ENCODE measurements at places on chromosomes 7 and 10.
A peak's percentile ranks its signal among the peaks of the same experiment; 100 is the strongest.

GRCh38 chr10:121935702-121936101 is 7.9 kb upstream of the ATE1 start:
- no peak for DNase-seq

GRCh38 chr10:54854843-54855242 is 53.8 kb upstream of the PCDH15 start:
- DNase-seq: no peak

- peak; percentile 4 for DNase-seq
Observed at GRCh38 chr7:25665374-25665773, 437.1 kb upstream of the NPVF start.

GRCh38 chr7:66910789-66911188 is 10.2 kb upstream of the TMEM248 start:
- DNase-seq: no peak

GRCh38 chr7:137992550-137993394 is 9.1 kb downstream of the CREB3L2 start:
- DNase-seq: peak; percentile 81

DNA sequence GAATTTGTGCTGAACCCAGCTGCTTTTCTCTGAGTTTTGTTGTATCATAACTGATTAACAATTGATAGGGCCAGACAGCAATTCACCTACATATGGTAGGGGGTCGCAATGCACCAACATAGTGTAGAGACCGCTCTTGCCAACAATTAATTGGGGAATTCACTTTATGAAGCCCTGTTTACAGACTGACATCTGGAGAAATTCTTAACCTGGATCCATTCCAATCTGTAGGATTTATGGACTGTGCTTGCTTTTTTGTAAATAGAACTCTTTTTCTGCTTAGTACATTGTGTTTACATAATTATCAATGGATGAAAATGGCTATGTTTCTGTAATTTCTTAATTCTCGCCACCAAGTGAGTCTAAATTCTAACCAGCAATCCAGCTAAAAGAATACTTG is 311.7 kb upstream of the BMPER start:
- no peak for DNase-seq

- no peak for DNase-seq
Observed at GRCh38 chr7:40213856-40214255, 79.1 kb downstream of the SUGCT start.

GRCh38 chr7:155846156-155846555 is 33.9 kb upstream of the SHH start:
- DNase-seq: no peak

DNA sequence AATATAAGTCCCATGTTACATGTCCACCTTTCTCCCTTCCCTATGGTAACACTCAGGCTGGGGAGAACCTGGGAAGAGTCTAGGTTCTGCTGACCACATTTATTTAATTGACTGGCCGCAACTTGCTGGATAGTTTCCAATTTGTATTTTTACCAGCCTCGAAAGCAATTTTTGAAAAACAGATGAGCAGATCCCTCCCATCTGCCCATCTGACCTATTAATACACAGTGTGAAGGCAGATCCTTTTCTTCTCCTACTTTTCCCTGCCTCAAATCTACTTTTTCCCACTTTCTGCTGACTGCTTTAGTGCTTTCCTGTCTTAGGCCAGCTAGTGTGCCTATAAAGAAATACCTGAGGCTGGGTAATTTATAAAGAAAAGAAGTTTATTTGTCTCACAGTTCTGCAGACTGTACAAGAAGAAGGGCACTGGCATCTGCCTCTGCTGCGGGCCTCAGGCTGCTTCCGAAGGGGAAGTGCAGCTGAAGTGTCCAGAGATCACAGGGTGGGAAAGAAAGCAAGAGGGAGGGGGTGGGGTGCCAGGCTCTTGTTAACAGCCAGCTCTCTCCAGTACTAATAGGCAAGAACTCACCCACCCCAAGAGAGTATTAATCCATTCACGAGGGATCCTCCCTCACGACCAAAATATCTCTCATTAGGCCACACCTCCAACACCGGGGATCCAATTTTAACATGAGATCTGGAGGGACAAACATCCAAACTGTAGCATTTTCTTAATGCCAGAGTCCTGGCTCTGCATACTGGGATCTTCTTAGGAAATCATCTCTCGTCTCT is 336.0 kb upstream of the IGFBP3 start:
- DNase-seq: peak; percentile 36

DNA sequence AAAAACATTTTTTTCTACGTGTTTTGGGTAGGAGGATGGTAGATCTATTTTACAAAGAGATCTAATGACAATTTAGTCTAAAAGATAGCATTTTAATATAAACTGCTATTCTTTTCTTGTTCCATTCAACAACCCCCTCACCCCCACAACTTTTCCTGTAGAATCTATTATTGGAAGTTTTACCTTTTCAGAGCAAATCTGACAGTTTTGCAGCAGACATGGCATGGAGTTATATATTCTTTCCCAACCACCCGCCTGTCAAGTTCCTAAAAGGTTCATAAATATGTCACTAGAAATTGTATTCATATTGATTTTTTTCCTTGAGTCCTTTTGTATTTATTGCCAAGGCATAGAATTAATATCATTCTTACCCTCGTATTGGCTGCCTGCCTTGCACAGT is 21.5 kb upstream of the NAMPT start:
- no peak for DNase-seq

GRCh38 chr10:112926906-112927688 is 22.9 kb upstream of the TCF7L2 start:
- no peak for DNase-seq

DNA sequence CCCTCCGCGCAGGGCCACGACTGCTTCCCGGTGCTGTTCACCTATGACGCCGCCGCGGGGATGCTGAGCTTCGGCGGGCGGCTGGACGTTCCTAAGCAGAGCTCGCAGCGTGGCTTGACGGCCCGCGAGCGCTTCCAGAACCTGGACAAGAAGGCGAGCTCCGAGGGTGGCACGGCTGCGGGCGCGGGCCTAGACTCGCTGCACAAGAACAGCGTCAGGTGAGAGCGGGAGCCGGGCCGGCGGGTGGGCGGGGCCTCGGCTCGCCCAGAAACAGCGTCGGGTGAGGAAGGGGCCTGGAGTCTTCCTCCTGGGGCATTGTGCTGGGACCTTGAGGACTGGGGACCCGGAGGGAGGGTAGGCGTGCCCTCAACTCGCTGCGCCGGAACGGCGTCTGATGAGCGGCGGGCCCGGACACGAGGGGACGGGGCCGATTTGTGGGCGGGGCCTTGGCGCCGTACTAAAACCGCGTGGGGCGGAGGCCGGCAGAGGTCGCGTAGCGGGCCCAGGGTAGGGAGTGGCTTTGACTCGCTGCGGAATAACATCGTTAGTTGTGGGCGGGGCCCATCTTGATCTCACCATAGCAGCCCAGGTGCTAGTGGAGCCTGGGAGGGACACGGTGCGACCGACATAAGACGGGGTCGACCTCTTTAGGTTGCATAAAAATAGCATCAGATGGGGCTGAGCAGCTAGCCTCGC is 15.6 kb downstream of the PDAP1 start:
- peak; percentile 60 for DNase-seq

DNA sequence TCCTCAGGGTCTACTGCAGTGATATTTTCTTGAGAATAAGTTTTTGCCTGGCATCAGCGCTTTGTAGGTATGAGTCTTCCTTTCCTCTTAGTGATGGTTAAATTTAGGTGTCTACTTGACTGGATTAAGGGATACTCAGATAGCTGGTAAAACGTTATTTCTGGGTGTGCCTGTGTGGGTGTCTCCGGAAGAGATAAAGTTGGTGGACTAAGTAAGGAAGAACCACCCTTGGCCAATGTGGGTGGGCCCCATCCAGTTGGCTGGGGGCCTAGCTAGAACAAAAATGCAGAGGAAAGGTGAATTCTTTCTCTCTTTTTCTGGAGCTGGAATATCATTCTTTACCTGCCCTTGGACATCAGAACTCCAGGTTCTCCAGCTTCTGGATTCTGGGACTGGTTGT is 138.8 kb downstream of the ADCYAP1R1 start:
- DNase-seq: no peak

- DNase-seq: no peak
Observed at GRCh38 chr10:73186266-73186665, 18.3 kb downstream of the FAM149B1 start.

DNA sequence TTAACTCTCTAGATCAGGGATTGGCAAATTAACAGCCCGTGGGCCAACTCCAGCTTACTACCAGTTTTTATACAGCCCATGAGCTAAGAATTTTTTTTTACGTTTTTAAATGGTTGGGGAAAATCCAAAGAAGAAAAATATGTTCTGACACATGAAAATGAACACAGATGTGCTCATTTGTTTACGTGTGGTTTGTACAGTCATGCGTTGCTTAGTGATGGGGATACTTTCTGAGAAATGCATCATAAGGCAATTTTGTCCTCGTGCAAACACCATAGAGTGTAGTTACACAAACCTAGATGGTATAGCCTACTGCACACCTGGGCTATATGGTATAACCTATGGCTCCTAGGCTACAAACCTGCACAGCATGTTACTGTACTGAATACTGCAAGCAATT is 8.3 kb upstream of the SMKR1 start:
- DNase-seq: peak; percentile 66

GRCh38 chr10:75525067-75525466 is 93.6 kb downstream of the LRMDA start:
- no peak for DNase-seq

DNA sequence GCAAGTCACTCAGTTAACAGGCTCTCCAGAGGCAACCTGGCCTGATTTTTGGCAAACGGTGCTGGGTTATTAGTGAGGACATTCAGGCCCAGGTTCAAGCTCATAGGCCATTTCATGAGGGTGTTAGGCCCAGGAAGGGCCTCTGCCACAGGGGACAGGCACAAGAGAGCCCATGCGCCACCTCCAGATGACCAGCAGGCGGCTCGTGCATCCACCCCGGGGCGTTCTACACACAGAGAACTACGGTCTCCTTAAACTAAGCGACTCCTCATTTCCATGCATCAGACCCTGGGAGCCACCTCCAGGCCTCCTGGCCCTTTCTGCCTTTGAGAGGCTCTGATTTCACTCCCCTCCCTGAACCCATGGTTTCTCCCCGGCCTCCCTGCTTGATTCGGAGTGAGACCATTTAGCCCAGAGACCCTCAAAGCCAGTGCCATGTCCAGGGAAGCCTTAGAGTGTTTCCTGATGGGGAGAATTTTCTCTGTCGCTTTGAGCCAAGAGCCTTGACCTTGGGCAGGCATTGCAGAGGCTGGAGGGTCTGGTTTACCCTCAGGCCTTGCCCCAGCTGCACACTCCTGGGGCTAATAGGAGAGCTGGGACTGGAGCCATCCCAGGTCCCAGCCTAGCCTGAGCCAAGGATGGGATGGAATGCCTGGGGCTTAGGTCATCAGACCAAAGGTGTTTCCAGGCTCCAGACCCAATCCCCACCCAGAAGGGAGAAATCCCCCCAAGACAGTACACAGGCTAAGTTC is 188.0 kb downstream of the GRID1 start:
- DNase-seq: peak; percentile 36

DNA sequence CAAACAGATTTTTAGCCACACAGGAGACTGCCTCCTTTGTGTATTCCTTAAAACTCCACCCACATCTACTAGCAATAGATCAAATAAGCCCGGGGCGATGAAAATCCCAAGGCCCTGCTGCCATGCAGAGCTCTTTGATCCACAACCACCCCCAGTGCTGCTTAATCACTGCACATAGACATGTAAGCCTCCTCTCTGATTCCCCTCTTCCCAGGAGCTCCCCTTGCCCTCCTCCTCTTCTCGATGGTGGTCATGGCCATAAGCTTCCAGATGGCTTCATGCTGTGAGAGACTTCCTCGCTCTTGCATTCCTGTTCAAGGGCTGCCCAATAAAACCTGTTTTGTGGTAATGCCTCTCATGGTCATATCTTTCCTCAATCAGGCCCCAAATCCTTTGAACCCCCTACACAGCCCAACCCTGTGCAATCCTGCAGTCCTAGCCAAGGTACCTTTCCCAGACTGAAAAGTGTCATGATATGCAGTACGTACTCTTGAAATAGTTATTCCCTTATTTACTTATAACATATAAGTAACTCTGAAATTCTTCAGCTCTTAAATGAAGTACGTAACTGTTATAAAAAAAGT is 158.5 kb downstream of the CACNA2D1 start:
- no peak for DNase-seq

DNA sequence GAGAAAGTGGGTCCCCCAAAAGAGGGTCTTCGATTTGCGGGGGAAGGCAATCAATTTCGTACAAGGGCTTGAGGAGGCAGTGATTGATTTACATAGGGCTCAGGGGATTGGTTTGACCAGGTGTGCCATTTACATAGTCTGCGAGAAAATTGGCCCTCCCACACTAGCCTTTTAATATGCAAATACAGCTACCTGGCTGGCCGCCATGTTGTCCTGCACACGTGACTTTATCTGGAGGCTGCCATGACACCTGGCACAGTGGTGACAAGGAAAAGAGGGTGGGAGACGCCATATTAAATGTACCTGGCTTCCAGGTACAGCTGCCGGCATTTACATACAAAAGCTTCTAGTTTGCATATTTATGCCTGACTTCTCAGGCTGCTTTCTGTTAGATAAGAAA is 1577.2 kb upstream of the LRRTM3 start:
- no peak for DNase-seq

GRCh38 chr10:100934084-100934659 is 21.4 kb downstream of the SLF2 start:
- DNase-seq: no peak

DNA sequence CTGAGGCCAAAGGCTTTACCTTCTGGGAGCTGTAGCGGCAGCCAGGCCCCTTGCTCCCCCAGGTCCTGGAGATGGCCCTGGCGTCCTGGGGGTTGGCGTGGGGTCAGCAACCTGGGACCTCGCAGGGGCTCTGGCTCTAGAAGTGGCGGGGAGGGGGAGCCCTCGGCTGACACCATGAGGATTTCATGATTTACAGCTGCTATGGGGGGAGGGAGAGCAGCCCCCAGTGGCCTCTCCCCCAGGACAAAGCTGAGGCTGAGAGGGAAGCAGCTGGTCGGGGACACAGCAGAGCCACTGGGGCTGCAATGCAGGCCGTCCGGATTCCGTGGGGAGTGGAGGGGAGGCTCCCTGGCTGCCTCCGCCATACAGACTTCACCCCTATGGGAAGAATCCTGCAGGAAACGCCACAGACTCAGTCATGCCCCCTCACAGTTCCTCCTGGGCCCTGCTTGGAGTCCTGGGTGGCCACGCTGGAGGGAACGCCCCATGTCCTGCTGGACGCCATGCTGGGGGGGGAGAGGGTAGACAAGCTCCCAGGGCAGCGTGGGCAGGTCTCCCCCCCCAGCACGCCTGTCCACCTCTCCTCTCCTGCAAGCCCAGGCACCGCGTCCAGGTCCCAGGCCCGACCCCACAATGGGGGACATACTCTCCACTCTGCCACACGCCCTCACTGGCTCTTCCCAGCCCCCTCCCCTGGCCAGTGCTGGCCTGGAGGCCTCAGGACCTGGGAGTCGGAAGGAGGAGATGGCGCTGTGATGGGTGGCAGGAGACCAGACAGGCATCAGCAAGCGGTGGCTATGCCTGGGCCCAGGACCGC is 243.6 kb downstream of the ELFN1 start:
- DNase-seq: no peak

Measured in AG08395 (cell line).